Lung (tissue), 17 donors: ENCODE measurements at places on chromosomes 3 and 15. TPM values are rescaled to one million over a fixed set of nuclear protein-coding genes. Genes with fewer than 3 reads are reported as not detected.

GRCh38 chr3:161347726-161348125 lies 23.6 kb downstream of the SPTSSB start:
- DNase-seq, result no peak
- H3K4me3 ChIP-seq, result no peak overlapping the region
- H3K27me3 ChIP-seq, result peaks cover 26% of the 10 kb centered on the region
- H3K27ac ChIP-seq, result no peak overlapping the region

MKRN3 gene
- polyA plus RNA-seq, result 0.30 TPM

DNA sequence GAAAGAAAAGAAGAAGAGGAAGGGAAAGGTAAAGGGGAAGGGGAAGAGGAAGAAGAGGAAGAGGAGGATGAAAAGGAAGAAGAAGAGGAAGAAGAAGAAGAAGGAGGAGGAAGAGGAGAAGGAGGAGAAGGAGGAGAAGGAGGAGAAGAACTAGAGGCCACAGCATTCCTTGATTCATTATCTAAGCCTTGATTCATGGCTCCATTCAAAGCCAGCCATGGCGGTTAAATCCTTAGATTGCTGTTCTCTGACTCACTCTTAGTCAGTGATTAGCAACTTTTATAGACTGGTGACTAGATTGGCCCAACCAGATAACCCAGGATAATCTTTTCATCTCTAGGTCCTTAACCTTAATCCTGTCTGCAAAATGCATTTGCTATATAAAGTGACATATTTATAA lies 47.6 kb downstream of the OSTN start:
- no peaks in the 10 kb centered on the region for H3K27me3 ChIP-seq
- no peaks in the 10 kb centered on the region for H3K36me3 ChIP-seq

ECE2 gene
- polyA plus RNA-seq, result not detected

GRCh38 chr3:188319569-188319968 lies 165.6 kb downstream of the LPP start:
- no peaks in the 10 kb centered on the region for H3K27me3 ChIP-seq
- peaks cover 2% of the 10 kb centered on the region for H3K4me1 ChIP-seq
- DNase-seq, result no peak
- H3K36me3 ChIP-seq, result peaks cover under 1% of the 10 kb centered on the region

- H3K27me3 ChIP-seq, result no peaks in the 10 kb centered on the region
- no peaks in the 10 kb centered on the region for H3K36me3 ChIP-seq
- DNase-seq, result no peak
- H3K4me1 ChIP-seq, result no peaks in the 10 kb centered on the region
- no peak overlapping the region for H3K27ac ChIP-seq
Measured at GRCh38 chr15:31042751-31043150, 51.3 kb upstream of the MTMR10 start.

GRCh38 chr15:74800559-74801094 lies 12.0 kb upstream of the LMAN1L start:
- peaks cover 50% of the 10 kb centered on the region for H3K36me3 ChIP-seq
- no peak overlapping the region for H3K4me3 ChIP-seq
- H3K27ac ChIP-seq, result no peak overlapping the region
- H3K27me3 ChIP-seq, result no peaks in the 10 kb centered on the region
- no peak for DNase-seq
